ENCODE measurements at places on chromosomes 4 and X.

GRCh38 chr4:150561143-150561737 is 20.7 kb upstream of the MAB21L2 start:
- no peak for DNase-seq

DNA sequence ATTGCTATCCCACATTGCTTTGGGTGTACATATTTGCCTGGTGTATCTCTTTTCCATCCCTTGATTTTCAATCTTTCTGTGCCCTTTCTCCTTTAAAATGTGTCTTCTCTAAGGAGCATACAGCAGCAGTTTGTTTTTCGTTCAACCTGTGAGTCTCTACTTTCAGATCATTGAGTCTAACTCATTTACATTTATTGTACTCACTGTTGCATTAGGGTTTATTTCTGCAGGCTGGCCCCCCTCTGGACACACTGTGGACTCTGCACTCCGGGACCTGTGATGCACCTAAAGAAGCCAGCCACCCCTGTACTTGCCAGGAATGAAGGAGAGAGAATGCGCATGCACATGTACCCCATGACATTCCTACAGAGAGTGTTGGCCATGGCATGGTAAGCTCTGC is 93.0 kb downstream of the FAM53A start:
- DNase-seq = no peak

- no peak for DNase-seq
Measured at GRCh38 chr4:186740822-186741221, 17.2 kb upstream of the FAT1 start.

- DNase-seq = no peak
Measured at GRCh38 chr4:7393601-7394575, 40.8 kb downstream of the PSAPL1 start.

DNA sequence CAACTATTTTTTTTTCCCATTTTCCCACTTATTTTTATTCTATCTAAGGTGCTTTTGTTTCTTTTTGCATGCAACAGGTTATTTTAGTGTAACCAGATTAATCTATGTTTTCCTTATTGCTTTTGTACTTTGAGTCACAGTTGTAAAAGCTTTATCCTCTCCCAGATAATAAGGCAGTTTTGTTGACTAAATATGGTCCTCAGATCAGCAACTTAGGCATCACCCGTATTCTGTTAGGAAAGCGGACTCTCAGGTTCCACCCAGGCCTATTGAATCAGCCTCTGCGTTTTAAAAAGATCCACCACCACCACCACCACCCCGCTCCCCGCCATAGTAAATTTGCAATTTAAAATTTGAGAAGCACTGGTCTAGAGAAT is 58.6 kb upstream of the USP9X start:
- no peak for DNase-seq

- no peak for DNase-seq
Measured at GRCh38 chr4:16790508-16790907, 107.9 kb downstream of the LDB2 start.

DNA sequence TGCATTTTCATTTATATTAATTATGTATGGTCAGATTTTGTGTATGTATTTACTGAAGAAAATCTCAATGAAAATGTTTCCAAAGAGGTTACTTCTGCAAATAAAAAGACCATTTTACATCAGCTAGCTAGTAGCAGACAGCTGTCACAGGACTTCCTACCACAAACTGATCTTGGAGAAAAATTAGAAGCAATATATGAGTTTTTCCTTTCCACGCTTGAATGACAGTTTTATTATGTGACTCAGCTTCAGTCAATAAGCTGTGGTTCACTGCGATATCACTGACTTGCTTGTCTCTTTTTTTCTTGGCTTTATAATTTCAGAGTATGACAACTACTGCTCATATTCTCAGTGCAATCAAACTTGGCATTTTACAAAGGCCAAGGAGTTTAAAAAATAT is 787.4 kb upstream of the GALNTL6 start:
- DNase-seq = peak; percentile 2

GRCh38 chr4:108055787-108056186 is 66.1 kb downstream of the HADH start:
- DNase-seq = no peak

DNA sequence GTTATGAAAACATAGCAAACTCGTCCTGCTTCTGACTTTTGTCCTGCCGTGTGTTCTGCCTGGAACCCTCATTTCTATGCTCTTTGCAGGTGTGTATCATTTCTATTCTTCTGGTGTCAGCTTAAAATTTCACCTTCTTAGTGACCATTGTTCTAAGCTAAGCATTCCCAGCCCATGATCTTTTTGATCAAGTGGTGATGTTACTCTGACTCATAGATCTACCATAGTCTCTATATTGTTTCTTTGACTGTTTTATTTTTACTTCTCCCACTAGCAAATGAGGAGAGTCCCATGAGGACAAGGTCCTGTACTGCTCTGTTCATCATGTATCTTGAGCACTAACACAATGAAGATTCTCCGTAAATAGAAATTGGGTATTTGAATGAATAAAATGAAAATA is 14.1 kb upstream of the CXCL6 start:
- DNase-seq = no peak

GRCh38 chr4:106803083-106803482 is 233.0 kb downstream of the DKK2 start:
- DNase-seq = no peak

DNA sequence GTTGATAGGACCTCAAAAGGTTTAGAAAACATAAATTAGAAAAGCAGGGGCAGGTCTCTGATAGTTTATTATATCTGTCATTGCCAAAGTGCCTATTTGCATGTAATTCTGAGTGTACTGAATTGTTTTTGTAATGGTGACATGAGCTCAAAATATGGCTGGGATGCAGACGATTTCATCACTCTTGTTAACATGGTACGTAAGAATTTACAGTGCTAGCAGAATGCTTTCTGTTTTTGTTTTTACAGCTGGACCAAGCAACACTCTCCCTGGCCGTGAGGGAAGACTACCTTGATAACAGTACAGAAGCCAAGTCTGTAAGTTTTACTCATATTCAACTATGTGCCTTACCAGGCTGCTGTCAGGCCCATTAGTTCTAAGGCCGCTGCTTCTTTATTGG is 58.1 kb downstream of the PHEX start:
- DNase-seq = no peak

DNA sequence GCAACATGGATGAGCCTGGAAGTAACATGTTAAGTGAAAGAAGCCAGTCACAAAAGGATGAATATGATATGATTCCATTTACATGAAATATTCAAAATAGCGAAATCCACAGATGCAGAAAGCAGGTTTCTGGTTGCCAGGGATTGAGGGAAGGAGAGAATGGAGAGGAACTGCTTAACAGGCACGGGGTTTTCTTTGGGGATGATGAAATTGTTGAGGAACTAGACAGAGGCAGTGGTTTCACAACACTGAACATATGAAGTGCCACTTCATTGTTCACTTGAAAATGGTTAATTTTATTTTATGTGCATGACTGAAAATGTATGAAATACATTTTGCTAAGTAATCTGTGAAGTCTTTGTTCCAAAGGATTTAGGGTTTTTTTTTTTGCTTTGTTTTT is 182.5 kb upstream of the TBL1X start:
- peak; percentile 51 for DNase-seq

GRCh38 chrX:9515973-9516538 is 51.2 kb downstream of the TBL1X start:
- no peak for DNase-seq

- no peak for DNase-seq
Measured at GRCh38 chr4:27703771-27704170, 843.1 kb downstream of the STIM2 start.

DNA sequence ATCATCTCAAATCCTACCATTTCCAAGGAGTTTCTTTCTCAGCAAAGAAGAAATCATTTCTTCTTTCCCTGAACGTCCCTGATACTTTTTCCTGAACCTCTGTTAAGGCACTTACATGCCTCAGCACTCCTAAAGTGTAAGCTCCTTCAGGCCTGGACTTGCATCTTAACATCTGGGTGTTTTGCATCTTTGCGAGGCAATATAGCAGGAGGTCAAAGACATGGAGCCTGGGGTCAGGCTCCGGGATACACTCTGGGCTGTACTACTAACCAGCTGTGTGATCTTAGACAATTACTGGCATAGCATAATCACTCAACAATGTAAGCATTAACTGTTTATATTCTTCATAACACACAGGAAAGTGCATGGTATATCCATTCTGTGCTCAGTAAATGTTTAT is 275.5 kb upstream of the BOD1L1 start:
- DNase-seq = no peak

GRCh38 chrX:112849016-112849415 is 8.4 kb upstream of the AMOT start:
- peak; percentile 18 for DNase-seq

GRCh38 chrX:24494647-24495075 is 29.6 kb downstream of the PDK3 start:
- peak; percentile 7 for DNase-seq

- DNase-seq = peak; percentile 13
Measured at GRCh38 chr4:2537011-2537830, 774 bp downstream of the FAM193A start.

GRCh38 chr4:130995988-130996387 is 1900.0 kb downstream of the C4orf33 start:
- DNase-seq = no peak

DNA sequence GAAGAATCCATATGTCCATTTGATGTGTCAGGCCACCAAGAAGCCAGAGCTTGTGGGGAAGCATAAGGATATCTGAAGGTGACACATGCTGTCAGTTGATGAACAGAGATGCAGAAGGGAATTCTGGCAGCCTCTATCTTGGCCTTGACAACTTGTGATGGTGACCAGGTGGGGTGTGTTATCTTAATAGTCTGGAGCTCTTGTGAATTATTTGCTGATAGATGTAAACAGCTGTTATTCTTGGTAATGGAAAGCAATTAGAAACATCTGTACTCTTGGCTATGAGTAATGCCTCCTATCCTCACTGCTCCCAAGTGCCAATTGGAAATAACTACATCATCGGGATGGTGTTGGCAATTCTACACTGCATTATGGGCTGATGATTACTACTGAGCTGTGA is 51.9 kb downstream of the NAA11 start:
- no peak for DNase-seq

GRCh38 chrX:116526010-116526409 is 63.2 kb upstream of the CT83 start:
- DNase-seq = no peak

GRCh38 chr4:143736861-143737260 is 36.4 kb upstream of the FREM3 start:
- DNase-seq = no peak

GRCh38 chr4:100870940-100871772 is 353.3 kb upstream of the EMCN start:
- DNase-seq = no peak

DNA sequence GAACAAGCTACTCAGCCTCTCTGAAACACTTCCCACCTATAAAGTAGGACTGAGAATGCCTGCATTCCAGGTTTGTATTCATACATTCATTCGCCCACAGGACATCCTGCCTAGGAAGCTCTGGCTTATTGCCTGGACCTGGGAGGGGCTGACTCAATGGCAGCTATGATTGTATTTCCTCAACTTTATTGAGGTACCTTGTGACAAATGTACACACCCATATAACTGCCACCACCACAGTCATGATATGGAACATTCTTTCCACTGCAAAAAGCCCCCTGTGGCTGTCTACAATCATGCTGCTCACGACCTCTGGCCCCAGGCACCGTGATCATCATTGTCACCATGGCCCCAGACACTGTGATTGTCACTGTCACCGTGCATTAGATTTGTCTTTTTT is 68.3 kb downstream of the ABLIM2 start:
- DNase-seq = no peak

GRCh38 chr4:38468339-38468866 is 195.6 kb upstream of the KLF3 start:
- no peak for DNase-seq

DNA sequence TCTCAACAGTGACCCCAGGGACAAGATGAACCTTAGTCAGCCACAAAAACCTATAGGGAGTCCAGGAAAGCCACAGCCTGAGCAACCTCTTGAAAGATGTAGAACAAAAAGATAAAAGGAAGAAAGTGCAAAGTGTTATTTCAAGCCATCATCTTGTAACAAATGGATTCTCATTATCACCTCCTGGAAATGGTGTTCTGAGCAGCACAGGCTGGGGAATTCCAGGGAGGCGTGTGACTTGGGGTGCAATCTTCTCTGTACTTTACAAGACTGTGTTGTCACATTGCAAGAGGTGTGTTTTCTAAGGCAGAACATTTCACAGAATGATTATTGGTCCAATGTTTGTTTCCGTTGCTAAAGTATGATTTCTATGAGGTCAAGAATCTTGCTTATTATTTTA is 214.0 kb downstream of the DHRSX start:
- DNase-seq = peak; percentile 29

DNA sequence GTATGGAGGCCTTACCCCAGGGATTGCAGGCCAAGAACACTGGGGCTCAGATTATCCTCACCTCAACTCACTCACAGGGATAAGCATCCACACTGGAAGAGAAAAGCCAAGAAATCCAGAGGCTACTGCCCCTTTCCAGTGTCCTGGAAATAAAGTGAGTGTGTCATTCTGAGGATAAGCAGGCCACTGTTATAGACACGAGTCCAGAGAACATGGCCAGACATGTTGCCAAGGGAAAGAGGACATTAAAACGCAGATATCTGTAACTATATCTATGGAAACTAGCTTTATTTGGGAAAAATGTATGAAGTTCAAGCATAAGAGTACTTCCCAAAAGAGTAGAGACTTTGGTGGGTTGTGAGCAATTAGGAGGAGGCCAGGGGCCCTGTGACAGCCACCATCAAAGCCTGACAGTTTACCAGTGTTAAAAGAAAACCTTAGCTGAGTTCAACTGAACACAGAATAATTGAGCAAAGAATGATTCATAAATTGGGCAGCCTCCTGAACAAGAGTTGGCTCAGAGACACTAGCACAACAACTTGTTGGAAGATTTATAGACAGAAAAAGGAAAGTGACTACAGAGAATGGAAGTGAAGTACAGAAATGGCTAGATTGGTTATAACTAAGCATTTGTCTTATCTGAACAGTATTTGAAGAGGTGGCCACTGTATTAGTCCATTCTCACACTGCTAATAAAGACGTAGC is 1222.2 kb downstream of the STIM2 start:
- DNase-seq = no peak

- no peak for DNase-seq
Measured at GRCh38 chr4:106529348-106530023, 160.9 kb upstream of the GIMD1 start.

GRCh38 chr4:57672846-57673433 is 562.8 kb upstream of the IGFBP7 start:
- DNase-seq = no peak

DNA sequence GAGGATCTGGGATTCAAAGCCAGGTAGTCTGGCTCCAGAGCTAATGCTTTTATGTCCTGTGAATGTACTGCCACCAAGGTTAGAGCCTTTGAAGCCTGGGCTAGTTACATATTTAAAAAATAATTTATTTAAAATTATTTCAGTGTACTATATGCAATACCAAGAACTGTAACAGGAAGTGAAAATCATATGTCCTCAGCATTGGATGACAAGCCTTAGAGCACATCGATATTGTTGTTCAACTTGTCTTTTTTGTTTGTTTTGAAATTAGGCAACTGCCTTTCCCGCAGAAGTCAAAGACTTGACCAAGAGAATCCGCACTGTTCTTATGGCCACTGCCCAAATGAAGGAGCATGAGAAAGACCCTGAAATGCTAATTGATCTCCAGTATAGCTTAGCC is 73.1 kb upstream of the IL13RA1 start:
- DNase-seq = peak; percentile 8
